SK-N-MC (cell line): ENCODE measurements at places on chromosomes 13 and 19.
A peak's percentile ranks its signal among the peaks of the same experiment; 100 is the strongest.

DNA sequence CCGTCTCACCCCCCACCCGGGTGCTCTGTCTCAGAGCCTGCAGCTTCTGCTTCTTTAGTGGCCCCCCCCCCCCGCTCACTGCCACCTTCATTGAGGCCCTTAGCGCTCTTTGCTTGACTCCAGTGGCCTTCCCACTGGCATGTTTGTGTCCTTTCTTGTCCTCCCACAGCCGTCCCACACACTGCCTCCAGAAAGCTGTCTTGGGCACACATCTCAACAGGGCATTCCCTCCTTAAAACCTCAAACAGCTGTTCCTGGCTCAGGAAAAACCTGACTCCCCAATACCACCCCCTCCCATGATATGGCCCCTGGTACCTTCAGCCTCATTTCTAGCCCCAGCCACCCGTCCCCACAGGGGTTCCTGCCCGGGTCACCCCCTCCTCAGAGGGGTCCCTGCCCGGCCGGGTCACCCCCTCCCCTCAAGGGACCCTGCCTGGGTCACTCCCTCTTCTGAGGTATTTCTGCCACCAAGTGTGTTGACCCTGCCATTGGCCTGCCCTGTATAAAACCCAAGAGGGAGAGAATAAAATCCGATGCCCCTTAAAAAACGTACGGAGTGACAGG is 8.9 kb downstream of the B3GLCT start:
- no peak for DNase-seq

- DNase-seq = no peak
These were observed 525.5 kb downstream of the RFC3 start for GRCh38 chr13:34343413-34343940.

DNA sequence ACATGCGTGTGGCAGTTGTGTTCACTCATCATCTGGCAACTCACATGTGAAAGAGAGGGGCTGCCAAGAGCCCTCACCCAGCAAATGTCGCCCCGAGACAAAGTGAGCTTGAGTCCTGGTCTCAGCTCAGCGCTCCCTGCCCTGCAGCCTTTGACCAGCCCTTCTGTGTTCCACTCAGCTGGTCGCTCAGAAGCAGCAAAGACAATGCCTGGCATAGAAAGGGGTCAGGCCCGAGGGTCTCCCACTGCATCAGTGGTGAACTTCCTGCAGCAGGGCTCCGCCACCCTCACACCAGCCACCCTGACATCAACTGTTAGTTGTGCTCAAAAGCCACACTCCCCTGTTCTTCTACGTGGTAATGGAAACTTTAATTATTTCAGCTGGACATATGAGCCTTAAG is 68.0 kb downstream of the SLC7A1 start:
- DNase-seq = no peak

- DNase-seq = no peak
These were observed 5.5 kb upstream of the CCNE1 start for GRCh38 chr19:29806098-29806866.

DNA sequence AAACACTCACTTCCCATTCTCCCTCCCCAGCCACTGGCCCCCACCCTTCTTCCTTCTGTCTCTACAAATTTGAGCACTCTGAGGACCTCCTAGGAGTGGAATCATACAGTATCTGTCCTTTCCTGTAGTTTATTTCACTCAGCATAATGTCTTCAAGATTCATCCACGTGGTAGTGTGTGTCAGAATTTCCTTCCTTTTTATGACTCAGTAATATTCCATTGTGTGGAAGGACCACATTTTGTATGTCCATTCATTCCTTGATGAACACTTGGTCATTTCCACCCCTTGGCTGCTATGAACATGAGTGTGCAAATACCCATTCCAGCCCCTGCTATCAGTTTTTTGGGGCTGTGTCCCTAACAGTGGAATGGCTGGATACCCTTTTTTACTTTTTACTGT is 9.8 kb downstream of the KLF2 start:
- DNase-seq = no peak

- DNase-seq = no peak
These were observed 307 bp downstream of the JOSD2 start for GRCh38 chr19:50510700-50511068.

DNA sequence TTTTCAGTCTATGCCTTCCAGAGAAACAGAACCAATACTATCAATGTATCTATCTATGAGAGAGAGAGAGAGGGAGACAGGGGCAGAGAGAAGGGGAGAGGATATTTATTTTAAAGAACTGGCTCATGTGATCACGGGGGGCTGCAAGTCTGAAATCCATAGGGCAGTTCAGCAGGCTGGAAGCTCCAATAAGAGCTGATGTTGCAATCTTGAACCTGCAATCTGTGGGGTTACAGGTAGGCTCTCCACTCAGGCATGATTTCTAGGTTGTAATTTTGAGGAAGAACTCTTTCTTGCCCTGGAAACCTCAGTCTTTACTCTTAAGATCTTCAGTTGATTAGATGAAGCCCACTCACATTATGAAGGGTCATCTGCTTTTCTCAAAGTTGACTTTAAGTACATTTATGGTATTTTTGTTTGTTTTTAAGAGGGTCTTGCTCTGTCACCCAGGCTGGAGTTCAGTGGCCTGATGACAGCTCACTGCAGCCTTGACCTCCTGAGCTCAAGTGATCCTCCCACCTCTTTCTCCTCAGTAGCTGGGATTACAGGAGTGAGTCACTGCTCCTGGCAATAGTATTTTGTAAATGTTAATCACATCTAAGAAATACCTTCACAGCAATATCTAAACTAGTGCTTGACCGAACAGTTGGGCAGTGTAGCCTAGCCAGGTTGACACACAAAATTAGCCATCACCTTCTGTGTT is 376.4 kb downstream of the FGF9 start:
- no peak for DNase-seq

DNA sequence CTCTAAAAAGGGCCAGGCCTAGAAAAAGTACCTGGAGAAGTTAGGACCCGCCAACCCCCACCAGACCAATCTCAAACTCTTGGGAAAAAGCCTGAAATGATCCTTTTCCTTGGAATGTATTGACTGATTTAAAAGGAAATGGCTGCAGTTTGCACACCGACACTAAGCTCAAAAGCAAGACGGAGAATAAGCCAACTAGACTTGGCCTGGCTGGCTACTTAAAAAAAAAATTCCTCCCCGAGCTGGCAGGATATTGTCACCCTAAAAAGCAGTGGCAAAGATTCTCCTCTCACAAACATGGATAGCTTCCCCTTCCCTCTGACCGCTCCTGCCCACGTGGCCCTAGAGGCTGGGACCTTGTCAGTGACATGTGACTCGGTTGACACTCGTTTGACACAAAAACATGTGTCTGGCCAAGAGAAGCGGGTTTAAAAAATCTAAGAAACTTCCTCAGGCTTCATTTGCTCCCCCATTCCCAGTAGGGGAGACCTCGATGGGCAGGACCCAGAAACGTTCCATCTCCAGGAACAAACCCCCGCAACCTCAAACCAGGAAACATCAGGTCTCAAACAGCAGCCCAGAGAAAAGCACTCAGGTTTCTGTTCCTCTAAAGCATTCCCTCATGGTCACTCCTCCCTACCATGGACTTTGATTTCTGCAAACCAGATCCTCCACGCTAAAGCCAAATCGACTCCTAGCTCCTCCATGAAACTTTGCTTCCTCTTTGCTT is 1.3 kb downstream of the RFX1 start:
- DNase-seq = no peak

- DNase-seq = no peak
These were observed 8.2 kb downstream of the RASGRP4 start for GRCh38 chr19:38417544-38418506.

- DNase-seq = peak; percentile 72
These were observed 15.8 kb upstream of the ZNF43 start for GRCh38 chr19:21851596-21852345.

DNA sequence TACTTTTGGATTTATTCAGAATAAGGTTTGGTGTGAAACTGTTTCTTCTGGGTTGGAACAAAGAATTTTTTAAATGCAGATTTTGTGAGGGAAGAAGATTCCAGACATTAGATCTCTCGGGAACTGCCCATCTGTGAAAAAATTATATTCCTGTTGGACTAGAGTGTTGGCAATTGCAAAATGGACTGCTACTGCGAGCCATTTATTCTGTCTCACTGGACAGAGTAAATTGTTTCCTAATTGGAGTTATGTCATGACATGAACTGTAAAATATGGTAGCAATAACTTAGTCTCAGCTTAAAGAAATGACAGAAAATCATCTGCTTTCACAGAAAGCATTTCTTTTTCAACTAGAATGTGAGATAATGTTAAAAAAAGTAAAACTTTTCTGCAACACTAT is 86.0 kb upstream of the MYCBP2 start:
- no peak for DNase-seq

DNA sequence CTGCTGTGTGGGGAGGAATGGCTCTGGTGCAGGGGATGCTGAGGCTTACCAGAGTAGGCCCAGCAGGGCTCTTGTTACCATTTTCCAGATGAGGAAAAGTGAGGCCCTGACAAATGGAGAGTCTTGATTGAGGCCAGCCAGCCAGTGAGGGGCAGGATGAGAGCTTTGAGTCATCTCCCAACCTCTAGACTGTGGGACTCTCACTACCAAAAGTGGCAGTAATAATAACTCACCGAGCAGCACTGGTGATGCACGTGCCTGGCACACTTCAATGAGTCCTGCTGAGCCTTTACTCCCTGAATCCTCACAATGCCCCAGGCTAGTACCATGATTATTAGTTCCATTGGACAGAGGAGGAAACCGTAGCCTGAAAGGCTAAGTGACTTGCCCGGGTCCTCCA is 7.8 kb downstream of the CIC start:
- DNase-seq = no peak

GRCh38 chr13:105202354-105202753 is 1333.1 kb downstream of the EFNB2 start:
- no peak for DNase-seq

- DNase-seq = no peak
These were observed 49.1 kb downstream of the SAE1 start for GRCh38 chr19:47179653-47180310.

DNA sequence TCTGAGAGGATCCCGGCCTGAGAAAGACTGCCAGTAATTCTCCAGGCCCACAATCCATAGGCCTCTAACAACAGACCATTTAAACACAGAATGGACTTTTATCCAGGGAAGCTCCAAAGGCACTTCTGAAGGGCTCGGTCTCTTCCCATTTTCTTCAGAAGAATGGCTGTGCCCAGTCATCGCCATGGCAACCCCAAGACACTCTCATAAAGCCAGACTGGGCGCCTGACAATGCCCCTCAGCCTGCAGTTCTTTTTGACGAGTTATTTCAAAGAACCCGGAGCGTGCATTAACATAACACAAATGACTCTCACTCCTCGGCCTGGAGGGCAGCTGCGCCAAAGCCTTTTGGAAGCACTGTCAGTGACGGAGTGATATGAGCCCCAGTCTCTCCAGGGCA is 61.0 kb downstream of the RASA3 start:
- no peak for DNase-seq

DNA sequence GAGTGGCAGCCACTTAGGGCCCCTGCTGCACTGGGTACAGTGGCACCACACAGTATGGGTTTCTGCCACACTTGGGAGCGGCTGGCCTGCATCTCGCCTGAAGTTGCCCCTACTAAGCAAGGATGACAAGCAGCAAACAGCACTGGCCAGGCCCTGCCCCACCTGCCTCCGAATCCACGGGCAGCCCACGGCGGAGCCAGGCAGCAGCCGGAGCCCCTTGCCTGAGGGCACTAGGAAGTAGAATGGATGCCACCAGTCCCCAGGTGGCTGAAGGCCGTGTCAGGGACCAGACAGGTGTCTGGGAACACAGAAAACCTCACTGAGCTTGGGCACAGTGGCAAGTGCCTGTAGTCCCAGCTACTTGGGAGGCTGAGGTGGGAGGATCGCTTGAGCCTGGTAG is 19.4 kb downstream of the MLLT1 start:
- DNase-seq = no peak
